NCI-H1694 (cell line): ENCODE measurements at places on chromosomes 16 and 17.

GRCh38 chr16:54651440-54652195 is 279.0 kb upstream of the IRX5 start:
- no peak for DNase-seq

- no peak for DNase-seq
These were observed 8.1 kb upstream of the ABCA5 start for GRCh38 chr17:69335058-69335457.

DNA sequence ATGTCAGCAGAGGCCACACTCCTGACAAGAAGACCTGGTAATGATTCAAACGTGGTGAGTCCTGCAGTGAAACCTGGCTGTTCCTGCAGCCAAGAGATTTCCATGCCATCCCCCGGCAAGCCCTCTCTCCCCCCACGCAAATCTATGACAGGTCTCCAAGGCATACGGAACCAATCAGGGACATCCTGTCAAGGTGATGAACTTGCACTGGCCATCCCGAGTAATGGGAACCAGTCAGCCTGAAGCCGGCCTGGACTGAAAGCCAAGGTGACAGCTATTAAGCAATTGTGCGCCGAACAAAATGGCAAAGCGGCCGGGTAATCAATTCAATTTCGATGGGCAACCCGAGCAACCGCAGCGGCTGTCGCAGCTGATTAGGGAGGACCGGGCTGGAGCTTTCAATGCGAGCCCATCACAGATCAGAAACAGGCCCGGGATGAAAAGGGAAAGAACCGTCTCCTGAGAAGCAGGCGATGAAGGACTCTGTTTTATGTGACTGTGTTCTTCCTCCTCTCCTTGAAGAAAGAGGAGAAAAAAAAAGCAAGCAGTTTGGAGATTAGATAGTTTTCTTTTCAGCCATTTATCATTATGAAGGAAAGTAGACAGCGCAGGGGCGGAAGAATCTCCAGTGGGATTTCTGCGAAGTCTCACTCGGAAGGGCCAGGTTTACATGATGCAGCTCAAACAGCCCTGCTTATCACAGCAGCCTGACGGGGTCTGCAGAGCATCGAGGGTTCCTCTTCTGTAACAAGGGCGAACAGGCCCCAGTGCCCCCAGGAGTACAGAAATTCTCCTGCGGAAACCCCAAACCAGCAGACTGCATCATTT is 35.2 kb downstream of the TBX4 start:
- no peak for DNase-seq

GRCh38 chr17:64176556-64176955 is 46.6 kb upstream of the ERN1 start:
- no peak for DNase-seq

DNA sequence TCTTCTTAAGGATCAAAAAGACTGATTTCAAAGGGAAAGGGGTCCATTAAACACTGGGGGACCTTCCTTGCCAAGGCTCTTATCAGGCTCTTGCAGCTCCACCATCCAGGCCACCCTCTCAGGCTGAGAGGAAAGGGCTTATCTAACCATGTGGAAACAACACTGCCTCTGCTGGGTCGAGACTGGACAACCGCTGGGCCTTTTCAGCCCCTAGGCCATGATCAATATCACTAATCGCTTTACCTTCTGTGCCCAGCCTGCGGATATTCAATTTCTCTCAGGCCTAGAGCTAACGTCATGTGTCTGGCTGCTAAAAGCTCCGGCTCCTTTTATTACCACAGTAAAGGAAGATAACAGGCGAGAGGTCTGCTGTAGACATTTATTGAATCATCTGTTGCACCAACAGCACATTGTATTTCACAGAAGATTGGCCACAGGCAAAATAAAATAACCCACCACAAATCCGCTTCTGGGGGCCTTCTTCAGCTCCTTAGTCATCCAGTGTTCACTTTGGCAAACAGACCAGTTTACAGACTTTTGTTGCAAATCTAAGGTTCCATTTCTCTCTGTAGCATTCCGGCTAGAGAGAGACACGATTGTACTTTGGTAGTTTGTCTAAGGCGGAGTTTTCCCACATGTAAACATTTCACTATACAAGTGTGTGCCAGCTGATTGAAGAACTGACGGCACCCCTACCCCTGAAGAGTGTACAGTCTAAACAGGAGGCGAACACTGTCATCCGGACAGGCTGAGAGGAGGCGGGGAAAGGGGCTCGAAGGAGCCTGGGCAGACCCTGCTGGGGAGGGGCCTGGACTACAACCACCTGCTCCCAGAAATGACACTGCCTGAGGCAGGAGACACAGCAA is 13.9 kb downstream of the CYB561 start:
- no peak for DNase-seq

DNA sequence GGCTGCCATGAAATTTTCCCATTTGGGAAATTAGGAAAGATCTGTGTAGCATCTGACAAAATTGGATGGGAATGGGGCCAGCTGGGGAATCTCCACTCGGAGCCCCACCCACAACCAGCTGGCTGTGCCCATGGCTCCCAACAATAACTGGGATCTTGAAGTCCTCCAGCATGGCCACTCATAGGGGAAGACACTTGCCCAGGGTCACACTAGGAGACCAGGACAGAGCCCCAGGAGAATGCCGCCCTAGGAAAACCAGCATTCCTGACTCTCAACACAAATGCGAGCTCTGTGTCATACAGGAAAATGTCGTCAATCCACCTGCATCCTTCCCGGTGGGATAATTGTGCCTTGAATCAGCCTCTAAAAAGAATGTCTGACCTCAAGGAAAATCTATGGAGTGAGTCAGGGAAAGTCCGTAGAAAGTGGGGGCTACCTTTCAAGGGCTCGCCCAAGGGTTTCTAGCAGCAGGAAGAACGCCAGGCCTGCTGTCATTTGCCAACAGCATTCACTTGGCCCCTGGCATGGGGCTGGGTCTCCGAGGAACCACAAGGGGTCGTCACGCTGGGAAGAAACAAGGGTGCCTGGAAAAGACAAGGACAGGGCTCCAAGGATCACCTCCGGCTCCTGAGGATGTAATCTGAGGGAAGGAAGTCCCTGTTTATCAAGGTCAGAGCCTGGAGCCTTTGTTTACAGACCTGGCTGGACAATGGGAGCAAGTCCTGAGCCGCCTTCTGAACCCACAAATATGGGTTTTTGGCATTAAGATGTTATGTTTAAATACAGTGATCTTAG is 15.9 kb downstream of the CDH5 start:
- DNase-seq, result no peak

DNA sequence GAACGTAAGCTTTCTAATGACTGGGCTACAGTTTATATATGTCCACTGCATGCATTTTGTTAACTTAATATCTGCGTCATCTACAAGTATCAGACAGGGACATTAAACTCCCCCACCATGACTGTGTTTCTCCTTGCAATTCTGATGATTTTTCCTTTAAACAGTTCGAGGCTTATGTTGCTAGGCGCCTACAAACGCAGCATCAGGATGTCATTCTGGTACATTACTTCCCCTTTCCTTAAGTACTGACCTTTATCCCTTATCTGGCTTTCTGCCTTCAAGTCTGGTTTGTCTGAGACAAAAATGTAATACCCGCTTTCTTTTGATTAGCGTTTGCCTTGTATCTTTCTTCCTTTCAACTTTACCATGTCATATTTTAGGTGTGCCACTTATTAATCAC is 362.4 kb downstream of the SLC39A11 start:
- DNase-seq, result no peak

GRCh38 chr17:75572713-75573539 is 14.7 kb upstream of the MYO15B start:
- DNase-seq, result no peak

DNA sequence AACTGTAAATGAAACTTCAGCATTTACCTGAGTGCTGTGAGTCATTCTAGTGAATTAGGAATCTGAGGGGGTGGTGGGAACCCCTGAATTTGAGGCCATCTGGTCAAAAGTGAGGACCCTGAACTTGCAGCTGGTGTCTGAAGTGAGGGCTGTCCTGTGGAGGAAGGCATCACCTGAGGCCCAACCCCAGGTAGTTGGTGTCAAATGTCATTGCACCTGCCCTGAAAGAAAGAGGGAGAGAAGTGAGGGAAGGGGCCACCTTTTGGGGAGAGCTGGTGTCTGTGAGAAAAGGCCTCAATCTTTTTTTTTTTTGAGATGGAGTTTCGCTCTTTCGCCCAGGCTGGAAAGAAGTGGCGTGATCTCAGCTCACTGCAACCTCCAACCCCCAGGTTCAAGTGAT is 12.5 kb upstream of the PRPSAP1 start:
- no peak for DNase-seq

- no peak for DNase-seq
These were observed 113.3 kb downstream of the CCT6B start for GRCh38 chr17:34847938-34848337.

DNA sequence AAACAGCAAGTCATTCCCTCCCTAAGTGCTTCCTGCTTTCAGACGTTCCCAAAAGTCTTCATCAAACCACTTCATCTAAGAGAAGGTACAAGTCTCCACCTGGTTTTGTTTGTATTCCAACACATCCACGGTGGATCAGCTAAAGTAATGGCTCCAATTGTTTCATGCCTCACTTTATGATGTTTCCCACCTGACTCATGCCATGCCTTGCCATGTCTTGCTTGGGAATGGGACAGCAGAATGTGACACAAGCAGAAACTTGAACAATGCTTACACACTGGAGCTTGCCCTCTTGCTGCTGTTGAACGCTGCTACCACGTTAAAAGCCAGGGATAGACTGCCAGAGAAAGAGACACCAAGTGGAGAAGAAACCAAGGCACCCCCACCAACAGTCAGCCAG is 43.8 kb downstream of the MYH10 start:
- no peak for DNase-seq

GRCh38 chr17:9598661-9599060 is 22.2 kb downstream of the CFAP52 start:
- no peak for DNase-seq

DNA sequence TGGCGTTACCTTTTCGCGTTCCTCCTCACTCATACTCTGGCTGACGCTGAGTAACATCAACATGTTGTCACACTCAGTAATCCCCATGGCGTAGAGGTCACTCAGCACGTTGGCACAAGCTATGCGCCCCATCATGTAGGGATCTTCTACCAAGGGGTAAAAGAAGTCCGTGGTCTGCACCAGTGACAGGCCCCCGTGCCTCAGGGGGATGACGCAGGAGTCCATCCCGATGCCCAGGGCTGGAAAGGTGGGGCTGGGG is 596 bp downstream of the SEPHS2 start:
- no peak for DNase-seq
